ENCODE measurements at places on chromosomes 16 and 17. TPM values are rescaled to one million over a fixed set of nuclear protein-coding genes. Genes with fewer than 3 reads are reported as not detected.
A peak's percentile ranks its signal among the peaks of the same experiment; 100 is the strongest.

DNA sequence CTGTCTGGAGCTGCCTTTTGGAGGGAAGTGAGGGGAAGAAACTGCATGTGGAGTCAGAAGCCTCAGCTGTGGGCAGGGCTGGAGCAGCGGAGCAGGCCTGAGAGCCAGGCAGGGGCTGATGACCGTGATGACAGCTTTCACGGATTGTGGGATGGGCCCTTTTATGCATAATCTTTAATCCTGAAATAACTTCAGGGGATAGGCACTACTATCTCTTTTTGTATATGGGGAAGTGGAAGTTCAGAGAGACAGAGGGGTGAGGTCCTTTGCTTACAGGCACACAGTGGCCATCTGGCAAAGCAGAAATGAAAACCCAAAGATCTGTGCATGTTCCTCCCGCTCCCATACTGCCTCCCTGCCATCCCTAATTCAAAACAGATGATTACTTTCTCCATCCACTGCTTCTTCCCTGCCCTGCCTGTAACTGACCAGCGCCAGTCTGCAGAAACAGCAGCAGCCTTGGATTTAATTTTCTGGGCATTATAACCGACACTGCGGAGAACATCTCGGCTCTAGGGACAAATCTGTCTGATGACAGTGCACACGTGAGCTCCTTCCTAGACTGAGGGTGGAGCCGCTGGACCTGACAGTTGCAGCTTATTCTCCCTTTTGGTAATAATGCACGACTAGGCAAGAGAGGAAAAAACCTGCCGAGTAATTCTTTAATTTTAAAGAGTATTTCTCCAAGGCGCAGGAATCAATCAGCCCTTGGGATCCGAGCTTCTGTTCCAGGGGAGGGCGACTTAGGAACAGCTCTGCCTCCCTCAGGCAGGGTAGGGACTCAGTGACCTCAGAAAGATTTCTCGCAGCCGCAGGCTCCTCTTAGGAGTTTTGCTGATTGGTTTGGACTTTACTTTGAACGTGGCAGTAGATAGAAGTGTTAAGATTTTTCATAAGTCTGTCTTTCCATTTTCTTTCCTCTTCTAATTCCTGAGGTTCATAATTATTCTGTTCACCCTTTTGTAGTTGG, 95.4 kb downstream of the UTP18 start:
- DNase-seq = no peak

GRCh38 chr17:75078284-75079022, 9.3 kb upstream of the SLC16A5 start:
- no peak for DNase-seq

TMEM238L gene
- polyA plus RNA-seq = not detected

PHOSPHO1 gene
- 0.24 TPM for polyA plus RNA-seq

DNA sequence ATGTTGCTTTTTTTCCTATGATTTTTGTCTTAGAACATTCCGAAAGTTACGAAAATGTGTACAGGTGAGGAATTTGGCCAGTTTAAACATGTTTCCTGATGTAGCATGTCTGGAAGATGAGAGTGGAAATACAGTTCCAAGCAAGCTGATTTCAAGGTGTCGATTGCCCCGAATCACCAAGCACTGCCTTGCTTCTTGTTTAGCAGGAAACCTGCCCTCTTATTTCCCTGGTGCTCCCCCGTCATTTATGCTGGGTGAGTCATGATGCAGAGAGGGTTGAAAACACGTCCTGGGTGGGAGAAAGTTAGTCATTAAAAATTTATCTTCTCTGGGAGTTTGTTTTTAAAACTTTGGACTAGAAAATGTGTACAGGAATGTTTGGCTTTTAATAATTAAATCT, 608.6 kb upstream of the EEF2KMT start:
- DNase-seq = no peak

DNA sequence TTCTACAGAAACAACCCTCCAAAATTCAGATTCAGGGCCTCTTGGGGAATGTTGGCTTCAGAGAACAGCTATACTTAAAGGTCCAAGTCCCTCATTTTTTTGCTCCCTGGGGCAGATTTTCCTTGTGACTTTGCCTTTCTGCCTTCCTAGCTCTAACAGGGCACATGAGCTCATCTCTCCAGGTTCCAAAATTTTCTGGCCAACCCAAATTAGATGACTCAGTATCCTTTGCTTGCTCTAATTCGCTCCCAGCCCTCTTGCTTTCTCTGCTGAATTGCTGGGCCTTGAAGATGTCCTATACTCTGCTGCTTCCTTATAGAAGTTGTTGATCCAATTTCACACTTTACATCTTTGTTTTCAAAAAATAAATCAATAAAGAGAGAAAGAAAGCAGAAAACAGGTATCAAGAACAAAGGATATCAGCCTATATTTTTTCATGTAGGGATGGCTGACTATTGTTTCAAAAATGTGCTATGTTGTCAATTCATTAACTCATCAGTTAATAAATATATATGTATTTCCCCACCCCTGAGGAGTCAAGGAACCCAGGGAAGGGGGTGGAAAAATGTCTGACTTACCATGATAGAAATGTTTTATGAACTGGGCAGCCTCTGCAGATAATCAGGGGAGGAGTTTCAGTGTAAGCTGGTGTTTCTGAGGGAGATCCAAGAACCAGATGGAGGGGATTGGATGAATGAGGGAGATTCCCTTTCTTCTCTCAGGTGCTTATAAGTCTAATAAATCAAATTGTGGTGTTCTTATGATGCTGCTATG, 1.0 kb upstream of the KRTAP4-2 start:
- DNase-seq = no peak

CNGB1 gene
- not detected for polyA plus RNA-seq

DNA sequence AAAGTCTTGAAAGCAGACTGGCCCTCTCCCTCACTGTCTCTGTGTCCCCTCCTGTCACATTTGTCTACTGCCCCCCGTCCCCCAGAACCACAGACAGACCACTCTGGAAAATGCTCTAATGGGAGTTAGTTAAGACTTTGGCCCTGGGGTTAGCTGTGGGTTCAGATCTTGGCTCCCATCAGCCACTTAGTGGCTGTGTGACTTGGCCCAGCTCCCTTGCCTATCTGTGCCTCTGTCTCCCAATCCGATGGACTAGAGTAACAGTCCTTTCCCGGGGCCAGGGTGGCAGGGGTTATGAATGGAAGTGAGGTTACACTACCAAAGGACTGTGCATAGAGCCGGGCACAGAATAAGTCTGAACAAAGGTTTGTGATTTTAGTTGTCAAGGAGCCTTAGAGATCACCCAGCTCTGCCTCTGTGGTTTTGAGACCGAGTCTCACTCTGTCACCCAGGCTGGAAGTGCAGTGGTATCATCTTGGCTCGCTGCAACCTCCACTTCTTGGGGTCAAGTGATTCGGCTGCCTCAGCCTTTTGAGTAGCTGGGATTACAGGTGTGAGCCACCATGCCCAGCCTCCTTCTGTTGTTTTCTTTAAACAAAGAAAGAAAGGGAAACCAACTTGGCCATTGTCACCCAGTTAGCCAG, 23.7 kb downstream of the PPL start:
- DNase-seq = no peak

PDIA2 gene
- polyA plus RNA-seq = not detected

GRCh38 chr17:56845934-56846333, 12.0 kb downstream of the DGKE start:
- DNase-seq = no peak

GRCh38 chr17:2850991-2851390, 54.8 kb downstream of the RAP1GAP2 start:
- no peak for DNase-seq

- peak; percentile 74 for DNase-seq
Observed at GRCh38 chr17:16407911-16408588, 7.3 kb upstream of the TRPV2 start.

DNA sequence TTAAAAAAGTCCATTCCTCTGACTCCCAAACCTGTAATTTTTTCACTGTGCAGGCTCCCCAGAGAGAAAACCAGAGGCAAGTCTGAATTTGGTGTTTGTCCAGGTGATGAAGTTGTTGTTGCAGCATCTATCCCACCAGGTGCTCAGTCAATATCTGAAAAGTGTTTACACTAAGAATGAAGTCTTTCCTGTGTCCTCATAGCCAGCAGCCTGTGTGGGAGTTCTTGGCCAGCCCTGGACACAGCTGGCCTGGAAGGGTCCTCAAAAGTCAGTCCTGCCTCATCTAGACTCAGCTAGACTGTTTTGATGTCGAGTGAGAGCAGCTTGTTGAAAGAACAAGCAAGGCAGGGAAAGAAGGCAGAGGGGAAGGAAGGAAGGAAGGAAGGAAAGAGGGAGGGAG, 3.3 kb upstream of the PMP22 start:
- DNase-seq = no peak

GRCh38 chr17:63476854-63477479, at the start of gene ACE:
ACE (plus strand) TSS chr17:63477061; CDS start chr17:63477095, 34 bp downstream.
- peak; percentile 44 for DNase-seq

DNA sequence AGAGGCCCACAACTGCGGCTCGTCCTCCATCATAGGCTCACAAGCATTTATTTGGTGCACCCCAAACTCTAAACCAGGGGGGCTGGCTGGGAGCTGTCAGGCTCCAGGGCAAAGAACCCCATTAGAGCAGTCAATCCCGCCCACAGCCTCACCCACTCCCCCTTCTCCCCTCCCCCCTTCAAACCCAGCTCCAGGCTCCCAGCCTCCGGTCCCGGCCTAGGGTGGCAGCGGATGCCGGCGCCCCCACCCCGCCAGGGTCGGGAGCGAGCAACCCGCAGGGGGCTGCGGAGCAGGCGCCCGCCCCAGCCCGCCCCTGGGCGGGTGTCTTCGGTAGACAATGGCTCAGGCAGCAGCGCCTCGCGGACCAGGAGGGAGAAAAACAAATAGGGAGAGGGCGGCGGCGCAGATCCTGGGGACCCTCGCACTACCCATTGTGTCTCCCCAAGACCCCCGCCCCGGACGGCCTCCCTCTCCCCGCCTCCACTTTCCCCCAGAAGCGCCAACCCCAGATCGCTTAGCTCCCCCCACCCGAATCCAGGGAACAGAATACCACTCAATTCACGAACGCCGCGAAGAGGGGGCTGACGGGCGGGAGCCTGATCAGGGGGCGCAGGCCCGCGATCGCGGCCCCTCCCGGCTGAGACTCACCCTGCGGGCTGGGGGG, 572 bp downstream of the FAM171A2 start:
- DNase-seq = no peak

DNA sequence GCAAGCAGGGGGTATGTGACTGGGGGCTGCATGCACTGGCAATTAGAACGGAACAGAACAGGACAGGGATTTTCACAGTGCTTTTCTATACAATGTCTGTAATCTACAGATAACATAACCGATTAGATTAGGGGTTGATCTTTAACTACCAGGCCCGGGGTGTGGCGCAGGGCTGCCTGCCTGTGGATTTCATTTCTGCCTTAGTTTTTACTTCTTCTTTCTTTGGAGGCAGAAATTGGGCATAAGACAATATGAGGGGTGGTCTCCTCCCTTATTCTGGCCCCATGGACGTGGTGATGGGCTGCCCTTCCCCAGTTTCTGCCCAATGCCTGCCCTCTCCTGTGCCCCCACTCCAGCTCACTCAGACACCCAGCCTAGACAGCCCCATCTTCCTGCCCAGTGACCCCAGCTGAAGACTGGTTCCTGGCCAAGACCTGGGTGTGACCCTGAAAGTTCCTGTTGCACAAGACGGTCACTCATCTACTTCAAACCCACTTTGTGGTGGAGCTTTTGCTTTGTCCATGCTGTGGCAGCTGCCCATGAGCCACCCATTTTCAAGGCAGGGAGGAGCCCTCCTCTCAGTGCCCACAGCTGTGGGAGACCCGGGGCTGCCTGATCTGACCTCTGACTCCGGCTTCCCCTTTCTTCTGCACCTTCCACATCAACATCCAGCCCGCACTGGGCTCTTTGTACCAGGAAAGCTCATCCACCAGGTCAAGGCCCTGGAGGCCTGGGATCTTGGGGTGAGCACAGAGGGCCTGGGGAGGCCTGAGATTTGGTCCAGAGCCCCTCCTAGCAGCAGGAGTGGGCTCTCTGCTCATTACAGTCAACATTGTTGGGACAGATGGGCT, 18.6 kb downstream of the ALOX12B start:
- DNase-seq = no peak

GRCh38 chr17:30532871-30533270, 55.7 kb downstream of the GOSR1 start:
- DNase-seq = no peak

DNA sequence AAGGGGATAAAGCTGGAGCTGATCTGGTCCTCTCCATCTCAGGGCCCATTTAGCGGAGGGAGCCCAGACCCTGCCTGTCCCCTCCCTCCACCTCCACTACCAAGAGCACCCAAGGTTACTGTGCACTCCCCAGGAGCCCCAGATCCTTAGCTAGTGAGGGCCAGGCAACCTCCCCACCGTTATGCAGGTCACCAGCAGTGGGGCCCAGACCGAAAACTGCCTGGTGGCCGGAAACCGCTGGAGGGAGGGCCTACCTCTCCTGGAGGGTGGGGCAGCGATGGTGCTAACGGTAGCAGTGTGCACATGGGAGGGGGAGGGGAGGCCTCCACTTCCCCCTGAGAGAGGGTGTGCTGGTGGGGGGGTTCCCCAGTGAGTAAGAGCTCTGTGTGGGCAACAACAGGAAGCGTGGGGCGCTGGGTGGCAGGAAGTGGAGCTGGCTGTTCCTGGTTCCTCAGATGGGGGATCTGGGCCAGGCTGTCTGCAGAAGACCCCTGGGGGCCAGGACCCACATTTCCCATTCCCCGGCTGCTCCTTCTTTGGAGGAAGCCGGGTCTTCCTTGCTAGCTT, 4.4 kb downstream of the FMNL1 start:
- no peak for DNase-seq

DNA sequence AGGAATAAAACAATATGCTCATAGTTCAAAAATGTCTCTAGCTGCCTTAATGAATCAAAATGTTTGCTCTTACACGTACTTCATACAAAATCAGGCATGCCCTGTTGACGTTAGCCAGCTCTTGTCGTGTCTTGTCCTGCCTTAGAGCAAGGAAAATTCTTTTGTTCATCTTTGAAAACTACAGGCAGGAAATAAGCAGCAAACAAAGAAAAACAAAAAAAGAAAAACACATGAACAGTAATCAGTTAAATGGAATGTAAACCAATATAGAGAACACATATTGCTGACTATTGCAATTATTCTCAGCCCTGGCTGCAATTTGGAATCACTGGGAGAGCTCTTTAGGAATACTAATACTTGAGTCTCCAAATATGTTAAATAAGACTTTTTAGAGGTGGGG, 1.7 kb downstream of the CAPNS2 start:
- no peak for DNase-seq

CLEC10A gene
- polyA plus RNA-seq = 3.5 TPM

DNA sequence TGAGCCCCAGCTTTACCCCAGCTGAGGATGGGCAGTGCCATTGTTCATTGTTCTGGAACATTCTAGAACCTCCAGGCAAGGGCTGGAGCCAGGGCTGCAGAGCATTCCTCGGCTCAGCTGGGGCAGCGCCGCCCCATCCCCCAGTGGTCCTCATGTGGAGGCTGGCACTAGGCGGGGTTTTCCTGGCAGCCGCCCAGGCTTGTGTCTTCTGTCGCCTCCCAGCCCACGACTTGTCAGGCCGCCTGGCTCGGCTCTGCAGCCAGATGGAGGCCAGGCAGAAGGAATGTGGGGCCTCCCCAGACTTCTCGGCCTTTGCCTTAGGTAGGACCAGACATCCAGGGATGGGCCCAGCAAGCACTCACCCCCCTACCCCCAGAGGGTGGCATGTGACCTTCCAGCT, at the start of gene TMEM95:
Gene TMEM95 (plus strand): TSS at position 104 of the 400 bp plus-strand sequence. CDS start 49 bp downstream, at position 153.
- peak; percentile 48 for DNase-seq

RGS9 gene
- polyA plus RNA-seq = 5.4 TPM

All from ovary (tissue), 10 donors.